ENCODE measurements at places on chromosomes 5 and 9.

DNA sequence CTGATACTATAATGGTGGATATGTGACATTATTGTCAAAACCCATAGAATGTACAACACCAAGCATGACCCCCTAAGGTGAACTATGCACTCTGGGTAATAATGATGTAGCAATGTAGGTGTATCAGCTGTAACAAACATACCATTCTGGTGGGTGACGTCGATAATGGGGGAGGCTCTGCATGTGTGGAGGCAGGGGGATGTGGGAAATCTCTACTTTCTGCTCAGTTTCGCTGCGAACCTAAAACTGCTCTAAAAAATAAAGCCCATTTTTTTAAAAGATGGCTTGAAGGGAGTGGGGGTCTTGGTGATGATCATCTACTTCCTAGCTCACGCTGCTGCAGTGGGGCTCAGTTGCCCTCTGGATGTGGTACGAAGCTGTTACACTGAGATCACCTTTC, 51.1 kb downstream of the RASGEF1C start:
- DNase-seq: no peak

DNA sequence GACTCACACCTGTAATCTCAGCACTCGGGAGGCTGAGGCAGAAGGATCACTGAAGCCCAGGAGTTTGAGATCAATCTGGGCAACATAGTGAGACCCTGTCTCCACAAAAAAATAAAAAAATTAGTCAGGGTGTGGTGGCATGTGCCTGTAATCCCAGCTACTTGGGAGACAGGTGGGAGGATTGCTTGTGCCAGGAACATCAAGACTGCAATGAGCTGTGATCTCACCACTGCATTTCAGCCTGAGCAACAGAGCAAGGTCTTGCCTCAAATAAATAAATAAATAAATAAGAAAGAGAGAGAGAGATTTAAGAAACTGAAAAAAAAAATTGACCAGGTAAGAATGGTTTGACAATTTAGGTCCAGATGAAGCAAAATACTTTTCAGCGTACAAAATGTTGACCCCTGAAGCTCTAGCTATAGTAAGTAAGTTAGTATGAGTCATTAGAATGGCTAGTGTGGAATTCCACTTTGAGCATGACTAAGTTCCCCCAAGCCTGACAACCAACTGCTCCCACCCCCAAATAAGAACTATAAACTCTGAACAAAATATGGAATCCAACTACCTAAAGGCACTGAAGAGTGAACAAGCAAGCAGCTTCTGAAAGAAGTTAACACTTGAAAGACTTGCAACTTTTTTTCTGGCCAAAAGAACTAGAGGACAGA, 217.8 kb upstream of the TLE4 start:
- DNase-seq: no peak

DNA sequence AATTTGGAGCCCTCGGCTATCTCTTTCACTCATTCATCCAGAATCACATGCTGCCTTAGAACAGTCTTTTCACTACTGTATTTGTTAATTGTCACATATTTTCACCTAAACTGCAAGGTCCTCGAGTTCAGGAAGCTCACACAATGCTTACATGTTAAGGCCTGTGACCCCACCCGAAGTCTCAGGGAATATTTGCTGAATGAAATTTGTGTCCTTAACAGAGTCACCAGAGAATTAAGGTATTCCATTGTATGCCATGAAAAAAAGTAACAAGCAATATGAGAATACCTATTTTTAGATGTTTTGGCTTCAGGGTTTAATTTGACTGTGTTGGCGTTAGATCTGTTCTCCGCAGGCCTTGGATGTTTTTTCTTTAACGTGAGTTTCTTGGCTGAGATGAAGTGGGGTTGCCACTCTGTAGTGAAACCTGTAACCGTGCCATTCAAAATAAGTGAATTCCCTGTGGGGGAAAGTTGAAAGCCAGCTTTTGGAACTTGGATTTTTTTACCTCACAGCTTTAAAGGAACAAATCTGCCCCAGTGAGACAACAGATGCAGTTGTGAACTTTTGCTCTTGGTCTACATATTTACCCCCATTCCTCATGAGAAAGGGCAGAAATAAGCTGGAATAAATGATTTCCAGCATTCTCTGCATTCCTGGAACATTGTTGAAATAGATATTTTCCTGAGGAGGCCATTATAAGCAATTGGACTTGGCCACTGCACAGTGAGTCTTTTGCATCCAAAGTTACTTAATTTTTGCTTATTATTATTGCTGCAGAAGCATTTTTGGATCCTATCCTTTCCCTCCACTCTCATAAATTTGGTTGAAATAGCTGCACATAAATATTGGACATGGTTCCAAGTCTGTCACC, 35.9 kb upstream of the FBP1 start:
- DNase-seq: no peak

DNA sequence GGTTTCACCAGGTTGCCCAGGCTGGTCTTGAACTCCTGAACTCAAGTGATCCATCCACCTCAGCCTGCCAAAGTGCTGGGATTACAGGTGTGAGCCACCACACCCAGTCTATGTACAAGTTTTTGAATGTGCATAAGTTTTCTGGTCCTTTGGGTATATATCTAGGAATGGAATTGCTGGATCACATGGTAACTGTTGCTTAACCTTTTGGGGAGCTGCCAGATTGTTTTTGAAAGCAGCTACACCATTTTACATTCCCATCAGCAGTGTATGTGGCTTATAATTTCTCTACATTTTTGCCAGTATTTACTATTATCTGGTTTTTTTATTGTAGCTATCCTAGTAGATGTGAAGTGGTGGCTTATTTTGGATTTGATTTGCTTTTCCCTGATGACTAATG, 8.9 kb upstream of the LNPEP start:
- DNase-seq: no peak

GRCh38 chr9:5435912-5436311, 1.8 kb downstream of the PLGRKT start:
- no peak for DNase-seq

- no peak for DNase-seq
Measured at GRCh38 chr5:113806250-113806649, 292.8 kb downstream of the YTHDC2 start.

- no peak for DNase-seq
Measured at GRCh38 chr9:27293996-27294395, 3.0 kb downstream of the EQTN start.

DNA sequence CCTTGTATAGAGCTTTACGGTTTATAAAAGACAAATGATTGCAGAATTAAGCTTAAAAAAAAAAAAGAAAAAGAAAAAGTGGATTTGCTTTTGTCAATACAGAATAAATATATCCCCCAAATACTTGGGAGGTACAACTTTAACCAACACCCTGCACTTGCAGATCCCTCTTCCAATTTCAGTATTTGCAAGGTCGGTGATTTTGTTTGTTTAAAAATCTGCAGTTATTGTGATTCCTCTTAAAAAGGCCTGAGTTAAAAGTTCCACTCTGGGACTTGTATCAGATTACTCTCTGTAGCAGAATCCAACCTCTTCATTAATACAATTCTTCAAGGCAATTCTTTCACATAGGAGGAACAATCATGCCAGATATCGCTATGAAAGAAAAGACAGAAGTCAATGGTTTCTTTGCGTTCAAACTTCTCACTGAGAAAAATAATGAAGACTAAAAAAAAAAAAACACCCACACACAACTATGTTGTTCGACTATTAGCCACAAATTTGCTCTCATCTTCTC, 400.9 kb downstream of the EBF1 start:
- DNase-seq: no peak

DNA sequence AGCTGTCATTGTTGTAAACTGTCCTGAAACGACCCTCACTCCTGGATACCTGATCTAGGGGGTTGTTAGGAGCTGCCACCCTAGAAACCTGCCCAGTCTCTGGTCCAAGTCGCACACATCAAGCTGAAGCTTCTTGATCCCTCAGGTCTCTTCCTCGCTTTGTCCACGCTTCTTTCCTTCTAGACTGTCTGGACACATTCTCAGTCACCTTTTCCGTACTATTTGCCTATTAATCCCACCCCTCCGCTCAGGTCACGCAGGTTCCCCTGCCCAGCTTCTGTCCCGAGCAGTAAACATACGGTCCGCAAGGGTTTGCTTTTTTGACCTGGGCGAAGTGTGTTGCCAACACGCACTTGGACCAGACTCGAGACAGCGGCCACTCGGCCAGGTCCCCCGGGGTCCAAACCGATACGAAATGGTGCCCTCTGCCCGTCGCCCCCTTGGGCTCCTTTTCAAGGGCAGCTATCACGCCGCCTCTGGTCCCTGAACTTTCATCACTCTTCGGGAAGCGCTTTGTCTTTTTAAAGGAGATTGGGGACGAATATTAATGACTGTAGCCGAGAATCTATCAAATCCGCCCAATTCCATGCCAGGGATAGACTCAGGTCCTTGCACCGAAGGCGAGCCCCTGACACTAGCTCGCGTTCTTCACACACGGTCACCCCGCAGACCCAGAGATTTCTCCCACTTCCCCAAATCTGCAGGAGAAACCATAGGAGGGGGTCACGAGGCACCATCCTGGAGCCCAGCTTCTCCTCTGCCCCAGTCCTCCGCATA, 814 bp downstream of the PLCXD3 start:
- DNase-seq: no peak

- DNase-seq: no peak
Measured at GRCh38 chr5:171785517-171785916, at the start of gene SMIM23. Gene SMIM23 (plus strand): TSS chr5:171785817. CDS start chr5:171785872, 55 bp downstream.

DNA sequence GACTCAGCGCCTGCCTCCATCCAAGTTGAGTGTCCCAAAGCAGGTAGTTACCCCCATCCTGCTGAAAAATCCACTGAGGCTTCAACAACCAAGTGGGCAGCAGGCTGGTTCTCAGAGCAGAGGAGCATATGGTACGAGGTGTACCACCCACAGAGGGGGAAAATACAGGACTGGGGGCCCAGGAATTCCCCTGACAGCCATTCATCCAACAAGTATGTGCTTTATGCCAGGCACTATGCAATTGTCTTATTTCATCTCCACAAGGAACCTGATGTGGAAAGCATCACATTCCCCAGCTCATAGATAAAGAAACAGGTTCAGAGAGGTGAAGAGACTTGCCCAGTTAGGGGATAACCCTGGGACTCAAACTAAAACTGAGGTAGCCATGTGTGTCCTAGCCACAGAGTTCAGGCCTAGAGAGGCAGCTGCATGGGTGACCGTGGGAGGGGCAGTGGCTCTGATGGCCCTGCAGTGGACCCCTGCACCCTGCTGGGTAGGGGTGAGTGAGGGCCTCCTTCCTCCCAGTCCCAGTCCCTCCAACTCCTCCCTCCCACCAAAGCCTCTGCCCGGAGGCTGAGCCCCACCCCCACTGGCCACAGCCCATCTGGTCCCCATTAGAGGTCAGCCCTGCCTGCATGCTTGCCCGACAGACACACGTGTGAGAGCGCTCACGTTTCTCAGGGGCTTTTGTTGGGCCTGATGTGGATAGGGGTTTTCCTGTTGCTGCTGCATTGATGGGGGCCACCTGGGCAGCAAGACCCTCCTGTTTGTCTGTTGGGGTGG, 11.5 kb downstream of the PDLIM4 start:
- DNase-seq: no peak

GRCh38 chr9:33105959-33106358, 29.5 kb upstream of the SMU1 start:
- no peak for DNase-seq

DNA sequence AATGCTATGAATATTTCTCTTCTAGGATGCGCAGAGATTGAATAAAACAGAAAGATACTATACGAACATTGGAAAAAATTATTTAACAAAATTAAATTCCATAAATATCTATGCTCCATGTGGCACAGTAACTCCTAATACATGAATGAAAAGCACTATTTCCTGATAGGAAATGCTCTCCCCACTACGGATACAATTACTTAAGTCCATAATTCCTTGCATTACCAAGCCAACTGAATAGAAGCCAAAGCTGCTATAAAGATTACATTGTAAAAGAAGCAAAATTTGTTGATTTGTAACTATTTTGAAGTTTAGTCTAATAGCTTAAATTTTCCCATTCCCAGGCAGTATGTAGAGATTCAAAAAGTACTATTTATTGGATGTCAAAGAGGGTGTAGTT, 61.8 kb upstream of the SNX2 start:
- no peak for DNase-seq

GRCh38 chr5:16565118-16565517, 51.7 kb downstream of the RETREG1 start:
- DNase-seq: no peak

DNA sequence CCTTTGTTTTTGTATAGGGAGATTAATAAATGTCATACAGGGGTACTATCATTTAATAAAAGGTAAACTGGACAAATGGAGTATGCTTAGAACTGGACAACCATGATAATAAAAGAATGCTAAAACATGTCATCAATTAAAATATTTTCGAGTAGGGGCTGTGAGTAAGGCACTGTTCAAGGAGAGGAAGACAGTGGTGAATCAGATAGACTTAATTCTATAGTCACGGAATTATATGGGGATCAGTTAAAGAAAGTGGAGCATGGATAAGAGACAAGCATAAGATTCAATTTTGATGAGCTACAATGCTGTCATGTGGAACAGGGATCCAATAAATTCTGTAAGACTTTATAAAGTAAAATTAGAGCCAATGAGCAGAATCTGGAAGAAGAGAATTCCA, 104.5 kb downstream of the HMHB1 start:
- no peak for DNase-seq

GRCh38 chr5:53361708-53362107, 118.7 kb upstream of the FST start:
- no peak for DNase-seq

DNA sequence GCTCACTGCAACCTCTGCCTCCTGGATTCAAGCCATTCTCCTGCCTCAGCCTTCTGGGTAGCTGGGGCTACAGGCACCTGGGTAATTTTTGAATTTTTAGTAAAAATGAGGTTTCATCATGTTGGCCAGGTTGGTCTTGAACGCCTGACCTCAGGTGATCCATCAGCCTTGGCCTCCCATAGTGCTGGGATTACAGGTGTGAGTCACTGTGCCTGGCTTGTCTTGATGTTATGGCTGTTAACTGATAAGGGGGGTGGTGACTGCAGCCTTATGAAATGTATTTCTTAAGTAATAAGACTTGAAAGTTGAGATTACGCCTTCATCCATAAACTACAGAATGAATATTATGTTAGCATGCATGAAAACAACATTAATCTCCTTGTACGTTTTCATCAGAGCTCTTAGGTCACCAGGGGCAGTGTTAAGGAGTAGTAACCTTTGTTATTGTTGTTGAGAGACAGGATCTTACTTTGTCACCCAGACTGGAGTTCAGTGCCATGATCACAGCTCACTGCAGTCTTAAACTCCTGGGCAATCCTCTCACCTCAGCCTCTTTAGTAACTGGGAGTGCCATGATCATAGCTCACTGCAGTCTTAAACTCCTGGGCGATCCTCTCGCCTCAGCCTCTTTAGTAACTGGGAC, 148.3 kb downstream of the ATP10B start:
- DNase-seq: no peak

- no peak for DNase-seq
Measured at GRCh38 chr9:5445886-5446285, 4.5 kb upstream of the CD274 start.

DNA sequence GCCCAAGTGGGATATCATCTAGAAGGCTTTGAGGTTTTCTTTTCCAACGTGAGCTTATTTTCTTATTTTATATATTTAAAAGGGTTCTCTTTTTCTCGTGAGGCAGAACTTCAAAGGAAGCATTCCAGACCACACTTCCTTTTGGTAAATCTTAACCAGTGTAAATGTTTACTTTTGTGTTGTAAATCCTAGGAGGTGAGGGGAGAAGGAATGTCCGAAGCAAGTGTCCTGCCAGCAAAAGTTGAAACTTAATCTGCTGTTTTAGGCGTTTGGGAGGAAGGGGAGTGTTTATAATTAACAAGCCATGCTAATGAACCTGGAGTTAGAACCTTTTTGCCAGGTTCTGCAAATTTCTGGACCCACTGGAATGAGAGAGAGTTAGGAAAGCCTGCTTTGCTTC, 37.9 kb downstream of the WWC1 start:
- DNase-seq: no peak

All from brain pericyte (primary cell).